ENCODE measurements at places on chromosomes 5 and 9.

- DNase-seq = peak; percentile 63
Measured at GRCh38 chr5:60497706-60498500, 202.1 kb downstream of the DEPDC1B start.

DNA sequence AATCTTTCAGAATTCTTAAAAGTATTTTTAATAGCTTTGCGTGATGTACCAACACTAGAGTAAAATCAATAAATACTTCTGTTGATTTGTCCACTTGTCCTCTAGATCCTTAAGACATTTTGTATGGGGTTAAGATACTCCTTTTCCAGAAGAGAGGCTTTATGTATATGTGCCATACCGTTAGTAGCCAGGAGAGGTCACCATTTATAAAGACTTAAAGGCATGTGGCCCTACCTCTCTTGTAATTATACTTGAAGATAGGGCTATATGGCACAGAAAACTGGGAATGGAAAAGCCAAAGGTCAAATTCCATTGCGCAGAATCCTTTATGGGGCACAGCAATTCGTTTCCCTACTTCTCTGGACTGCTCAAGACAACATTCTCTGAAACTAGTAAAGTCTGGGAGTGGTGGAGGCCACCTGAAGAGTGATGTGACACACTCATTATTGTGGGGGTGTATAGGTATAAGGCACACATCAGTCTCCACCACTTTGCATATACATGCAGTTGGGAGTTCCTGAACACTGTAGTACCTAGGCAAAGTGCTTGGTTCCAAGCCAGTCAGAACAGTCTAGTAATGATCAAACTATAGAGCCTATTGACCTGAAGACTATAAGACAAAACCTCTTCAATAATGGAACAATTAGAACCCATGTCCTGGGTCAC is 140.1 kb upstream of the FBXL17 start:
- DNase-seq = peak; percentile 59

- no peak for DNase-seq
Measured at GRCh38 chr9:38638881-38639576, 18.6 kb upstream of the ANKRD18A start.

DNA sequence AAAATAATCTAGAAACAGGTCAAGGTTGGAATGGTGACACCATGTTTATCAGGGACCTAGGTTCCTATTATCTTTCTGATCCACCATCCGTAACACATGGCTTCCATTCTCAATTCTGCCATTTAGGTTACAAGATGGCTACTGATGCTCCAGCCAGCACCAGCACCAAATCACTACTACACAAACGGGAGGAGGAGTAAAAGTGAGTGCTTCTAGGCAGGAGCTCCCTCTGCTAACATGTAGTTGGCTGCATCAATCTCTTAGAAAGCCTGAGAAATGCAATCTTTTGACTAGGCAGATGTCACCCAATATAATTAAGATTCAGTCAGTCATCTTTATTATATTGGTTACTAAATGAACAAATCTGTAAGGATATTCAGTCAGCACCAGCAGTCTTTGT is 515.9 kb downstream of the RAB3C start:
- no peak for DNase-seq

DNA sequence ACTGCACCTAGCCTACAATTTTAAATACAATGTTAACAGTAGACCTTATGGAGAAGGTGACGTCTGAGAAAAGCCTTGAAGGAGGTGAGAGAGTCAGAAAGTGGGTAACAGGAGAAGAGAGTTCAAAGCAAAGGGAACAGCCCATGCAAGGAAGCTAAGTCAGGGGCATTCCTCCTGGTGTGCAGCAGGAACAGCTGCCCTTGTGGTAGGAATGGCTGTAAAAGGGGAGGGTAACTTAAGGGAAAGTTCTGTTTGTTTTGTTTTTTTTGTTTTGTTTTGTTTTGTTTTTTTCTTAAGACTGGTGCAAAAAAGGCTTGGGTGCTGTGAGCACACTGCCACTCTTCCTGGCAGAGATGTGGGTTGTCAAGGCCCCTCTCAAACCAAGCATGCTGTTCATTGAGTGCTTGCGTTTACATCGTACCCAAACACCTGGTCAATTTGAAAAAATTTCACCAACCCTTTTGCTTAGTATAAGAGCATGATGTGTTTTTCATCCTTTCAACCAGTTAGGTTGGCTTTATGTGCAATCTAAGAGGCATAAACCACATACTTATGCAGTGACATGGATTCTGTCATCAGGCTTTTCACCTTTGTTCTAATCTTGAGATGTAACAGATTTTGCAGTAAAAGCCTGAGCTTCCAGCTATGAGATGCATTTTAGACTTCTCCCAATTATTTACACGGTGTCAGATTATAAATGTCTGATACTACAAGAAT is 279.7 kb downstream of the GLIS3 start:
- DNase-seq = peak; percentile 31

DNA sequence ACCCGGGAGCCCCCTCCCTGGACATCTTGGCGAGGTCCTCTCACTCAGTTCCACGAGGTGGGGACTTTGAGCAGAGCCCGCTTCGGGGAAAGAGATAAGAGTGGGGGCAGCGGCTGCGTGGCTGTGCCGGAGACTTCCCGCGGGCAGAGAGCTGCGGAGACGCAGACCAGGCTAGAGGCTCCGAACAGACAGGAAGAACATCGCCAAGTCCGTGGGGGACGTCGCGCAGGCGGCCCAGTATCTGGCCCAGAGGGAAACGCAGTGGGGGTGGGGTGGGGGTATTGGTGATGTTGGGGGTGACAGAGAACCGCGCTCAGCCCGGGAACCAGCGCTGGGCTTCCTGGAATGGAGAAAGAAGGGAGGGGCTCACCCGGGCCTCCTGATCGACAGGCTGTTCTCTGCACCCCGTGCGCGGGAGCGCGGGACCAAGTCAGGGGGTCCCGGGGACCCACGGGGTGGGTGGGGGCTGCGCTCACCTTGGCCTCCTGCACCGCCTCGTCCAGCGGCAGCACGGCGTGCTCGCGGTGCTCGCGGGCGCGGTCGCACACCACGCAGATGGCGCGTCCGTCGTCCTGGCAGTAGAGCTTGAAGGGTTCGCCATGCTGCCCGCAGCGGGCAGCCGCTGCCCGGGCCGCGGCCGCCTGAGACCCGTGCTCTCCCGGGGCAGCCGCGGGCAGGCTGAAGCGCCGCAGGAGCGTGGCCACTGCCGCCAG is 727 bp downstream of the TRIM7 start:
- DNase-seq = no peak
